ENCODE measurements at places on chromosomes 3 and 15.

DNA sequence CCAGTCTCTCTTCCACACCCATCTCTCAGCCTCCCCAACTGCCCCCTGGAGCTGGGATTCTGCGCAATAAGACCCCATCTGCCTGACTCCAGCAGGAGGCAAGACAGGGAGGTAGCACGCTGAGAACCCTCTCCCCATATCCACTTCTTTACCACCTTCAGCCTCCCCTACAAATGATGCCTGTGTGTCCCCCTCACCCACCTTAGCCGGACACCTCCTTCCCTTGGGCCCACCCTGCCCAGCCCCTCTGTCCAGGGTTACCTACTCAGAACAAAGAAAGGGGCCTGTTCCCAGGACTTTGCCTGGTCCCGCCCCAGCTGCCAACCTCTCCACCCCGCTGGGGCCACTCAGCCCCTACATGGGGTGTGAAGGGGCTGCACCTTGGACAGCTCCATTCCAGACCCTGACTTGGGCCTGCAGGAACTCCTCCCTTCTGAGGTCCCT, 40.8 kb upstream of the ATP2B2 start:
- H3K4me1 ChIP-seq = peaks cover 24% of the 10 kb centered on the region
- H3K36me3 ChIP-seq = peaks cover 11% of the 10 kb centered on the region
- H3K27me3 ChIP-seq = peaks cover 5% of the 10 kb centered on the region
- no peak overlapping the region for H3K27ac ChIP-seq
- no peak for DNase-seq

- DNase-seq = no peak
- H3K4me1 ChIP-seq = peaks cover 2% of the 10 kb centered on the region
- H3K4me3 ChIP-seq = no peak overlapping the region
- H3K36me3 ChIP-seq = peaks cover 63% of the 10 kb centered on the region
- H3K27me3 ChIP-seq = no peaks in the 10 kb centered on the region
Measured at GRCh38 chr3:124969963-124970722, 35.6 kb upstream of the MUC13 start.

GRCh38 chr15:96416934-96417759, 86.6 kb downstream of the NR2F2 start:
- DNase-seq = no peak
- peaks cover 5% of the 10 kb centered on the region for H3K36me3 ChIP-seq
- no peak overlapping the region for H3K27ac ChIP-seq
- H3K4me3 ChIP-seq = no peak overlapping the region
- no peaks in the 10 kb centered on the region for H3K4me1 ChIP-seq
- peaks cover 33% of the 10 kb centered on the region for H3K27me3 ChIP-seq

GRCh38 chr3:13044496-13045240, 28.6 kb downstream of the IQSEC1 start:
- H3K4me1 ChIP-seq = peaks cover 31% of the 10 kb centered on the region
- no peak for DNase-seq
- H3K4me3 ChIP-seq = no peak overlapping the region
- H3K27ac ChIP-seq = no peak overlapping the region
- no peaks in the 10 kb centered on the region for H3K27me3 ChIP-seq

Data from naive thymus-derived CD8-positive, alpha-beta T cell (primary cell).